ENCODE measurements at places on chromosomes 3 and 15.

DNA sequence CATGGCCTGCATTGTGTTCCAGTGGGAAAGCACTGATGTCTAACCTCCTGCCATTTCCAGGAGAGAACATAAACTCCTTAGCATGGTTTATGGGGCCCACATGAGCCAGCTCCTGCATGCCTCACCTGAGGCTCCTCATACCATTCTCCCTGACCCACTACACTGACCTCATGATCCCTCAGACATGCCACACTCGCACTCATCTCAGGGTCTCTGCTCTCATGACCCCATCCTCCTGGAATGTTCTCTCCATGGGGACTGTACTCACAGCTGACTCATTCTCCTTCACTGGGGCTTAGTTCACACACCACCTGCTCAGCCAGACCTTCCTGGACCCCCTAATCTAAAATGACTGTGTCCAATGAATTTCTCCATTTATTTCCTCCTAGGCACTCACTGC is 4.0 kb upstream of the LMCD1 start:
- no peak for DNase-seq

- no peak for DNase-seq
Observed at GRCh38 chr3:58591517-58592510, 14.6 kb upstream of the FAM107A start.

DNA sequence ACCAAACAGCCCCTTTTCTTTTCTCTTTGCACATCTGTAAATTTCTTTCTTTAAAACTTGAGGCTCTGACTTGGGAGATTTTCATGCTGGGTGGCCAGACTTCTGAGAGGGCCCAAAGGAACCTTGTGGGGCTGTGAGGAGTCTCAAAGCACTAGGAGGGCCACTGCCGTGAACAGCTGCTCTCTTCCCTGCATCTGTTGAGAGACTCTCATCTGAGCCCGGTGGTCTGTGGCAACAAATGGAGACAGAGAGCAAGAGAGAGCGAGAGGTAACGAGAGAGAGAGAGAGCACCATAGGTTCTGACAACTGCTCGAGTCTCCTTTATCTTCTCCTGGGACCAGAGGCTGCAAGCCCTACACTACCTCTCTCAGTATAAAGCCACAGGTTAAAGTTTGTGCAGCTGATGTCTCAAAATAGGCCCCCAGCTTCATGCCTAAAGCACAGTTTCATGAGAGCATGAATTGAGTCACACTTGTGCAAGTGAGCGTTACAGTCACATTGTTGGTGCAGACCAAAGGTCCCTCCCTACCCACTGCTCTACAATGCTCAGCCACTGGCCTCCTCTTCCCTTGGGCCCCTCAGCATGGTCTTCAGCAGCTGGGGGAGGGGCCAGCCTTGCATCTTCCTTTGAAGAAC is 60.7 kb downstream of the ZNF621 start:
- DNase-seq = no peak

DNA sequence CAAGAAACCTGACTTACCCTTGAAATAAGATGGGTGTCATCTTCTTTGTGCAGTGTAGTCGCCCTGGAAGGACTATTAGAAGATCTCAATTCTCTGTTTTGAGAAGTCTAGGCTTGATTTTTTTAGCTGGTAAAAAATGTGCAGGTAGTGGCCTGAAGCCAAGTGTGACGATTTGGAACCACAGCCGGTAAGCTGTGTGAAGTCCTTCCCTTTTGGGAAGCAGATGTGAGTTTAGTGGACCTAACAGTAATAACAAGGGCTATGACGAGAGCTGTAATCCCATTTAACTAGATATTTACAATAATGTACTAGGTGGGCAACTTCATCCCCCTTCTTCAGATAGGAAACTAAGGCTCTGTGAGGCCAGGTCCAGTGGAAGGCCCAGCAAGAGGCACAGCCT is 81.7 kb upstream of the MYZAP start:
- DNase-seq = no peak

- DNase-seq = no peak
Observed at GRCh38 chr3:25723802-25724201, 59.1 kb upstream of the TOP2B start.

DNA sequence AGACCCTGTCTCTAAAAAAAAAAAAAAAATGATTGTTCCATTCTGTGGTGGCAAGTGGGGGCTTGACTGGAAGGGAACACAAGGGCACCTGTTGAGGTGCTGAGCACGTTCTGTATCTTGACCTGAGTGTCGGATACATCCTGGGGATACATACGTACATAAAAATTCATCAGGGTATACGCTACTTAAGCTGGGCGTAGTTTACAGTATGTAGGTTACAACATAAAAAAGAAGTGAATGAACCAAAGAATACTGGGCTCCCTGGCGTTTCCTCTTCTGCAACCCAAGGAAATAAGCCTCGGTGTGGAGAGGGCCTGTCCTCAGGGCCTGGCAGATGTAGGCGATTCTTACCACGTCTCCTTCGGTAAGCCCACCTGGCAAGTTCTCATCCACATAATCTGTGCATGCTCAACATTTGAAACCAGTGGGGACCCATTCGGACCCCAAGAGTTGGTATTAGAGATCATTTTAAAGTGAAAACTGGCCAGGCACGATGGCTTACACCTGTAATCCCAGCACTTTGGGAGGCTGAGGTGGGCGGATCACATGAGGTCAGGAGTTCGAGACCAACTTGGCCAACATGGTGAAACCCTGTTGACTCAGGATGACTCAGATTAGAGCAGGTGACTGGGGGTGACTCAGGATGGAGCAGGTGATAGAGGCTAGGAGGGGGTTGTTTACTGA is 5.1 kb upstream of the MUC20 start:
- no peak for DNase-seq

- no peak for DNase-seq
Observed at GRCh38 chr15:76642671-76643070, 262.5 kb downstream of the SCAPER start.

GRCh38 chr3:113697500-113698090 is 1.2 kb upstream of the USF3 start:
- DNase-seq = no peak

DNA sequence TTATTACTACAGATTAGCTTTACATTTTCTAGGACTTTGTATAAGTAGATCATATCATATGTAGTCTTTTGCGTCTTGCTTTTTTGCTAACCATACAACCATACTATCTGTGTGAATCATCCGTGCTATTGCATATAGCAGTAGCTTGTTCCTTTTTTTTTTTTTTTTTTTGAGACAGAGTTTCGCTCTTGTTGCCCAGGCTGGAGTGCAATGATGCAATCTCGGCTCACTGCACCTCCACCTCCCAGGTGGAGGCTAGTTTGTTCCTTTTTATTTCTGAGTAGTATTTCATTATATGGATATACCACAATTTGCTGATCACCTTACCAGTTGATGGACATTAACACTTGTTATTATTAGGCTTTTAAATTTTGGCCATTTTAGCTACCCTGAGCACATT is 54.5 kb upstream of the TBL1XR1 start:
- no peak for DNase-seq

GRCh38 chr15:89138999-89139612 is 50.9 kb downstream of the ABHD2 start:
- no peak for DNase-seq

DNA sequence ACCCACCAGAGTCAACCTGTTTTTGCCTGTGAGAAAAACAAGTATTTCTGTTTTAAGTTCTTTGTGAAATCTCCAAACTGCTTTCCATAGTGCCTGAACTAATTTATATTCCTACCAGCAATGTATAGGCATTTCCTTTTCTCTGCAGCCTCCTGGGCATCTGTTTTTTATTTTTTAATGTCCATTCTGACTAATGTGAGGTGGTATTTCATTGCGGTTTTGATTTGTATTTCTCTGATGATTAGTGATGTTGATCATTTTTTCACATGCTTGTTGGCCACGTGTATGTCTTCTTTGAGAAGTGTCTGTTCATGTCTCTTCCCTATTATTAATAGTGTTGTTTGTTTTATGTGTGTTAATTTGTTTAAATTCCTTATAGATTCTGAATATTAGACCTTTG is 820.5 kb downstream of the MCTP2 start:
- no peak for DNase-seq

GRCh38 chr3:128524374-128525299 is 31.6 kb upstream of the GATA2 start:
- no peak for DNase-seq

DNA sequence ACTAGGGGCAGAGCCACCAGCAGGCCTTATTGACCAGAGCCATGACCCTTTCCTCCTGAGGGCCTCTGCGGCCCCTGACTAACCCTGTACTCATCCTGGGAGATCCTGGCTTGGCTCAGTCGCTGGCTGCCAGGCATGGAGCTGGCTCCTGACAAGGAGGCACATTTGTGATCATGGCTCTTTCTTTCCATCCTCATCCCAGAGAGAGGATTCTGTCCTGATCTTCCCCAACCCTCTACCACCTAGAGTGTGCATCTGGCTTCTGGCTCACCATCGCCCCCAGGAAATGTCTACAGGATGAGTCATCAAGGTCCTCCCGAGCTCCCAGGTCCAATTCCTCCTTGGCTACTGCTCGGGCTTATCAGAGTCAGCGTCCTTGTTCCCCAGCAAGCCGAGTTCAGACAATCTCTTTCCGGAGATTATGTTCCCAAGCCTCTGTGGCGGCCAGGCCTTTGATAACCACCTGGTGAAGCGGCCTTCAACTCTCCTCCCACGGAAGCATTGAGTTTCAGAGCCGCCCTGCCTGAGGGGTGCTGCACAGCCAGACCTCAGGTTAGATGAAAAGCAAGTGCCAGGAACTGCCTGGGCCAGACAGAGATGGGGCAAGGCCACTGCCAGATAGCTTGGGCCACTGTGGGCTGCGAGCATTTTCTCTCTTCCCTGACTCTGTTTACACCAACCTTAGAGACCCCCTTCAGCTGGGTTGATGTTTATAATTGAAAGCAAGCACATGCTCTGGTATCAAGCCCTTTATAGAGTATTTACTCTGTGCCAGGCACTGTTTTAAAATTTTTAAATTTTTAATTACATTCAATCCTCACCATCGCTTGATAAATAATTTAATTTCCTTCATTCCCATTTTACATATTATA is 44.3 kb upstream of the MRPS22 start:
- DNase-seq = no peak

DNA sequence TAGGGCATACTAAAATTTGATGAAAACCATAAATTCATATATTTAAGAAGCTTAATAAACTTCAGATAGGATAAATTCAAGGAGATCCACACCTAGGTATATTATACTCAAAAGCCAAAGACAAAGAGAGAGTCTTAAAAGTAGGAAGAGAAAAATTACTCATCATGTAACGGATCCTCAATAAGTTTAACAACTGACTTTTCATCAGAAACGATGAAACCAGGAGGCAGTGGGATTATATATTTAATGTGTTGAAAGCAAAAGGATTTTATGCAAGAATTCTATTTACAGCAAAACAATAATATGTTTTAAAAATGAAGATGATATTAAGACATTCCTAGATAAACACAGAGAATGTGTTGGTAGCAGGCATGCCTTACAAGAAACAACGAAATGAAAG is 202.7 kb downstream of the OXSM start:
- no peak for DNase-seq

GRCh38 chr3:9930804-9931418 is 2.7 kb upstream of the CRELD1 start:
- no peak for DNase-seq

- DNase-seq = no peak
Observed at GRCh38 chr15:74122403-74123130, 7.8 kb upstream of the ISLR2 start.

- no peak for DNase-seq
Observed at GRCh38 chr3:155702745-155703591, 41.9 kb downstream of the PLCH1 start.

GRCh38 chr3:32994045-32994444 is 42.6 kb downstream of the CCR4 start:
- no peak for DNase-seq

- no peak for DNase-seq
Observed at GRCh38 chr15:38163658-38164057, 89.0 kb upstream of the SPRED1 start.

GRCh38 chr15:63331456-63331855 is 50.2 kb downstream of the CA12 start:
- no peak for DNase-seq

DNA sequence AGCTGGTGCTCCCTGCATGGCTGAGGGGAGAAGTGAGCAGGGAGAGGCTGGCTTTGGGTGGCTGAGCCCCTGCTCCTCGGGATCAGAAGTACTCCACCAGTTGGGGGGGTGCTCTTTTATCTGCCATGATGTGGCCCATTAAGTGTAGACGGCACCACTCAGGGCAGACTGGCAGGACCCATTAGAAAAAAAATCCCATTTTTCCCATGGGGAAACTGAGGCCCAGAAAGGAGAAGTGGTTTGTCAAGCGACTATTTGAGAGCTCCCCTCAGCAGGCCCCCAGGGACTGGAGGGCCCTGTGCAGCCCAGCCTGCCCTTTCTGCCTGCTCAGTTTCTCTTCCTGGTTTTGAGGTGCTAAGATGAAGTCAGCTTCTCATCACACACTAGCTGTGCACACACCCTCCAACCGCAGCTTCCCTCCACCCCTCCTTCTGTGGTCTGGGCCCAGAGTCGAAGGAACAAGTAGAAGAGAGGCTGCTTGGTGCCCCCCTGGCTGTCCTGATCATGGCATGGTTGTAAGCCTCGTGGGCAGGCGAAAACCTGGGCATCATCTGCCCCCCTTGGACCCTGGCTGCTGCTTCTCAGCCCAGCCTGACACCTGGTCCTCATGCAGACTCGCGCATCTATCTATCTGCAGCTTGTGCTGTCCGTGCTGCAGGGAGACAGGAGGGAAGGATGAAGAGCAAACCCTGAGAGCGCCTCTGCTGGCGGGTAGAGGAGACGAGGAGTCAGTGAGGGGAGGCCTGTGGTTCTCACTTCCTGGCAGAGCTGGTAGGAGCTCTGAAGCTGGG is 5.6 kb downstream of the CSK start:
- no peak for DNase-seq

DNA sequence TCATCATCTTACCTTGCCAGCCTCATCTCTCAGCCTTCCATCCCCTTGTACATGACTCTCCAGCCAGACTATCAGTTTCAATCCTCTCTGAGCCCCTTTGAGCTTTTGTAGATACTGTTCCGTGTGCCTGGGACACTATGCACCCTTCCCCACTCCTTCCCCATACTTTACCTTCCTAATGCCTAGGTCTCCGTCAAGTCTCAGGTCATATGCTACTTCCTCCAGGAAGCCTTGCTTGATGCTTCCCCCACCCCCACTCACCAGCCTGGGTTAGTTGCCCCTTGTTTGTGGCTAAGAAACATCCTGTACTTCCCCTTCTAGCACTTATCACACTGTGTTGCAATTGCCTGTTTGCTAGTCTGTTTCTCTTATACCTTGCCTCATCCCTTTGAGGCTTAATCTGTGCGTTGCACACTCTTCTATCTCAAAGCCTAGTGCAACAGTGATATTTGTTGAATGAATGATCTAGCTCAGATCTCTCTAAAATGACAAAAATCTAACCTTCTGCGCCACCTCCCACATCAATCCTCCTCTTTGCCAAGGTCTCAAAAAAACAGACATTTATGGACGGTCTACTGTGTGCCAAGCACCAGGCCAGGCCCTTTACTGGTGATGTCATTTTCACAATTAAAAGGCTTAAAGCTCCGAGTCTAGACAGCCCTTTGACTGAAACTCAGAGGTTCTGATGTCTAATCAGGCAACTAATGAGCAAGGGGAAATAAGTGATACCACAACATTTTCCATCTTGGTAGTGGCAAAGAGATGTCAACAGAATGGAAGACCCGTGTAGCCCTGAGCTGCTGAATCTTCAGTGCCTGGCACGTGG is 6.5 kb upstream of the USP3 start:
- no peak for DNase-seq

- DNase-seq = no peak
Observed at GRCh38 chr15:61633951-61634350, 404.8 kb upstream of the RORA start.

GRCh38 chr15:76140074-76140464 is 80.3 kb downstream of the TMEM266 start:
- no peak for DNase-seq

All from left forelimb (tissue), 1 donor.